ENCODE measurements at places on chromosomes 7 and 10.

- DNase-seq: no peak
Observed at GRCh38 chr7:116697761-116698160, 25.8 kb downstream of the MET start.

DNA sequence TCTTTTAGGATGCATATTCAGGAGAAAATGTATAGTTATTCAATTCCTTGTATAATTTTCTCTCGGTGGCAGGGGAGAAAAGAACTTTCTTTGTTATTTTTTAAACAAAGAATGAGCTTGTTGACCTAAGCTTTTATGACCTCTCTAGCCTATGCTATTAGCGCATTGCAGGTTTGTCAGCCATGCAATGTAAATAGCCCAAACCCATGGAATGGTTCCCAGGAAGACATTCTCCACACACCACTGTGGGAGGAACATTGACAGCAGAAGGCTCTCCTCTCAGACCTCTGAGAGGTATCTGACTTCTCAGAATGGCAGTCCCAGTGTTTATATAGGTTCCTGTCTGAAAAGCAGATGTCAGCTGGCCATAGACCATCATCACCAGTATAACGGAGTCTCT is 19.6 kb upstream of the AGBL3 start:
- DNase-seq: no peak

- DNase-seq: no peak
Observed at GRCh38 chr10:98676895-98677294, 230.2 kb upstream of the HPS1 start.

DNA sequence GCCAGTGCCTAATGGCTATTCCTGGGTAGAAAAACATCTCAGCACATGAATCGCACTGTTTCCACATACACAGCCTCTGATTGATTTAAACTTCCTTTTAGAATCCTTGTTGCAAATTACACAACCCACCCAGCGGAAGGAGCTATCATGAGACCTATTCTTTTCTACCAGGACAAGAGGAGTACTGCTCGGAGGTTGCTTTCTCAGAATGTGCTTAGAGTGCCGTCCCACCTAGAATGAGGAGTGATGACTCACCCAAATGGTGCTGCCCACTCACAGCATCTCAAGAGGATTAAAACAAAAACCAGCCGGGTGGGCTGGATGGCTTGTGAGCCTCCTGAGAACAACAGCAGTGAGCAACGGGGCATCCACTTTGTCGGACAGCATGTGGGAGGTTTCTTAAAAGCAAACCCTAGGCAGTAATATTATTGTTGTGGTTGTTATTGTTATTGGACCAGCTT is 128.9 kb downstream of the DGKI start:
- no peak for DNase-seq

DNA sequence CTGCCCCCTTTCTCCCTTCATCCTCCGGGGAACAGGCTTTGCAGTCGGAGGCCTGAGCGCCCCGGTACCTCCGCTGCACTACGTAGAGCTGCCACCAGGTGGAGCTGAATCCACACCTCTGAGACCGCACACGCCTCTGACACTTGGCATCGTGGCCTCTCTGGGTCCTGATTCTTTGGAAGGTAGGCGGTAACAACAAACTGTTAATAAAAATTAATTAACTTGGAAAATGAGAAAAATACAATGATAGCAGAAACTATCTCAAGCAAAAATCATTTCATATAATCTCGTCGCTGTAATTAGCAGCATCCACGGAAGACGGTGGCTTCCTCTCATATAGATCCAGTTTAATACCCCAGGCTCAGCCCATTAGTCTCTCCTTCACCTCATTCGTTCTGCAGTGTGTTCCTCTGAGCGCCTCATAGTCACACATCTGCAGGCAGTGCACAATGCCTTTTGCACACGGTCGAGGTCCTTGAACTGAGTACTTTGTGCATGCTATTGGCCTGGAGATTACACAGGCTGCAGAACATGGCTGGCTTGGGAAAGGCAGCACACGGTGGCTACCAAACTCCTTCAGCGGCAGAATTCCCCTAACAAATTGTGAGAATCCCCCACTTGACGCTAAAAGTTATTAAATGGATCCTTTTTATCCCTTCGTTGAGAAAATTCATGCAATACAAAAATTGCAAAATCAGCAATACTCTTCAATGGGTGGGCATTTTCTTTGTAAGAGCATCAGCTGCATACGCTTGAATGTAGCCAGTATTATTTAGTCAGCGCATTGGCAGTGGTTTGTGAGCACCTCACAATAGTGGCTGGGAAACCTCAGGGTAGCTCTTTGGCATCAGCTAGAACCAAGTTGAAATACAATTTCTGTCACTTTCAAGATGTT is 18.7 kb downstream of the OR9A2 start:
- DNase-seq: peak; percentile 71

- no peak for DNase-seq
Observed at GRCh38 chr10:77563638-77564270, 73.9 kb downstream of the KCNMA1 start.

DNA sequence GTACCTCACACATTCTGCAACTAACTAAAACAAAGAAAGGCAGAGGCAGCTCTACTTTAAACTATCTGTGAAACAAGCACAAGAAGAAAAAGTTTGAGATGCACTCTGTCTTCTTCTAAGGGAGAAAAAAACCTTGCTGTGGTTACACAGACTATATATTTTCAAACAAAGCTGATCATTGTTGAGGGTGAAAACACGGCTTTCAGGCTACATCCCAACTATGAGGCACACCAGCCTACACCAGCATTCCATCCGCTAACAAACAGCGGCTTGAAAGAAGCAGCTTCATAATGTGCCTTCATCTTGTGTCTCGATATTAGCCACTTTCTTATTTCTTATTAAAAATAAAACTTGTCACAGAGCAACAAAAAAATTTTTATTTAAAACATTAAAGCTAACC is 79.1 kb downstream of the USP6NL start:
- DNase-seq: no peak

DNA sequence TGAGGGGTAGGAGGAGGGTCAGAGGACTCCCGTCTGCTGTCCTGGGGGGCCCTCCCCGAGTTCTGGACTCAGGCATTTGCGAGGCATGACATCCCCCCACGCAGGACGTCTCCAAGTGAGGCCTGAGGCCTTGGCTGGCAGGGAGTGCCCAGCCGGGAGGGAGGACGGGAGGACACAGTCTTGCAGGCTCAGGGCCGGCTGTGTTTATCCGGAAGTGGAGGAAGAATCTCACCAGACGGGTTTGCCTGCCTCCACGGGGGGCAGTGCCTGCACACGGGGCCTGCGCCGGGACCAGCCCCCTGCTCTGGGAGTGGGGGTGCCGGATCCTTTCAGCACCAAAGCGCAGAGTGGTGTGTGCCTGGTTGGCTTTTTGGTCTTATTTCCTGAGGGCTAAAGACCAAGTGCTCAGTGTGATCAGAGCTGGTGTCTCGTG is 10.9 kb downstream of the PWWP2B start:
- DNase-seq: no peak

DNA sequence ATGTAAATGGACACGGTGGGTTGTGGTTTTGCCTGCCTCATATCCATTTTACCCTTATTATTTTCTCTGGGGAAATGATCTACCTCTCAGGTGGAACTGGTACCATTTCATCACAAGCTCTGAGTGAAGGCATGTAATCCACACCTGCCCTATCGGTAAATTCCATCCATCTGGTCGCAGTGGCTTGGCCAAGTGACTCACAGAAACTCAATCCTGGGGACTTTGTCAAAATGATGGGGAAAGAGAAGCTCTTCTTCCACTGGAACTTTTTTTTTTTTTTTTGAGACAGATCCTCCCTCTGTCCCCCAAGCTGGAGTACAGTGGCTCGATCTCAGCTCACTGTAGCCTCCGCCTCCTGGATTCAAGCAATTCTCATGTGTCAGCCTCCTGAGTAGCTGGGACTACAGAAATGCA is 48.2 kb upstream of the ANKRD1 start:
- DNase-seq: no peak

DNA sequence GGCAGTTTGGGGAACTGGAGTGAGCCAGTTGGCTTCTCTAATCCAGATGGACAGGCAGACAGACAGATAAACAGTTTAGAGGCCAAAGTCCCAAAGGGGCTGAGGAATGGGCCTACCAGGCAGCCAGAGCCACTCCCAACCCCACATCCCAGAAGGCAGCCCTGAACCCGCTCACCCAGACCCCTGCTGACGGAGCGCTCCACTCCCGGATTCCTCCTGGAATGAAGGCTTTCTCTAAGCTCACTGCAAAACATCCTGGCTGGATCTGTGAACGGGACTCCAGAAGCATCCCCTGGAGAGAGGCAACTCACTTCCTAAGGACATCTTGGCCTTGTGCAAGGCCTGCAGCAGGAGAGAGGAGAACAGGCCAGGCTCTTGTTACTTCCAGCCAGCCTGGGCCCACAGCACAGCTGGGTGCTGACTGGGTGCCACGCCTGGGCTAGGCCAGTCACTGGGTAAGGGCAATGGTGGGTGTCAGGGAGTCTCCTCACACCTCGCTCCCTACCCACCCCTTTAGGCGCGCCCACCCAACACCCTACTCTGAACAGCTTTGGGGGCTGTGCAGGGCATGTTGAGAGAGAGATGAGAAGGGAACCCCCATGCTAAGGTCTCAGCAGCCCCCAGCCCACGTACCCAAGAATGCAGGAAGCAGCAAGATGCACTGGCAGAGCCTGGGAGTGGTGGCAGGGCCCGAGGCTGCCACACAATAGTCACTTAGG is 168.6 kb upstream of the ZMIZ1 start:
- no peak for DNase-seq

DNA sequence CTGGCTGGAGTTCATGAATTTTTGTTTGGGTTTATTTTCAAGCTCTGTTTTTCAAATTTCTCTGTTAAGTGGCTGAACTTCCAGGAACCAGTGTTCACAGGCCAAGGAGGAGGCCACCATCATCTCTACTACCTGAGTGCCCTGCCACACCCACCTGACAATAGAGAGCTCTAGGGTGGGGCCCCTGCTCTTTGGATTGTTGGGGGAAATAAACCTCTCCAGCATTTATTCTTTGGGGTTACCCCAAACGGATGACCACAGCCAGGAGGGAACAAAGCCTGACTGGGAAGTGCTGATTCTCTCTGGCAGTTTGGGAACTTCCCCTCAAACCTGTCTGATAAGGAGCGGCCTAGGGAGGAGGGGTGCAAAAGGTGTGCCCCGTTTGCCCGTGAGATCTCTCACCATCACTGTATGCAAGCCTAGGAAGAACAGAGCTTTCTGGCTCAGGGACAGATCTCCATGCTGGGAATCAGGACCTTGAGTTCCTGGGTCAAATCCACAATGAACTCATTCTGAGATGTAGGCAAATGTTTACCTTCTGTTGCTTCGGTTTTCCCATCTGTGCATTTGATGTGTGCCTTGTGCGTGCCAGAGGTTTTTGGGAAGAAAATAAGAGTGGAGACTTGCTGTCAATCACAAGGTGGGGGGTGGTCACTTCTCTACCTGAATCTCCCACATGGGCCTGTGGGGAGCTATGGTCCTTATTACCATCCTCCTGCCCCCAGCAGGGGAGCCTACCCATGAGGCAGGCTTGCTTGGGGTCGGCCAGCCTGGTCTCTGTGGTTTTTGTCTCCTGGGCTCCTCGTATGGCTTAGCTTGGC is 27.7 kb upstream of the PDCD4 start:
- no peak for DNase-seq

GRCh38 chr7:128242661-128243060 is 1.6 kb downstream of the LEP start:
- no peak for DNase-seq

GRCh38 chr7:158018098-158018762 is 569.4 kb downstream of the PTPRN2 start:
- DNase-seq: no peak

GRCh38 chr10:60343254-60343653 is 46.4 kb downstream of the ANK3 start:
- DNase-seq: no peak

DNA sequence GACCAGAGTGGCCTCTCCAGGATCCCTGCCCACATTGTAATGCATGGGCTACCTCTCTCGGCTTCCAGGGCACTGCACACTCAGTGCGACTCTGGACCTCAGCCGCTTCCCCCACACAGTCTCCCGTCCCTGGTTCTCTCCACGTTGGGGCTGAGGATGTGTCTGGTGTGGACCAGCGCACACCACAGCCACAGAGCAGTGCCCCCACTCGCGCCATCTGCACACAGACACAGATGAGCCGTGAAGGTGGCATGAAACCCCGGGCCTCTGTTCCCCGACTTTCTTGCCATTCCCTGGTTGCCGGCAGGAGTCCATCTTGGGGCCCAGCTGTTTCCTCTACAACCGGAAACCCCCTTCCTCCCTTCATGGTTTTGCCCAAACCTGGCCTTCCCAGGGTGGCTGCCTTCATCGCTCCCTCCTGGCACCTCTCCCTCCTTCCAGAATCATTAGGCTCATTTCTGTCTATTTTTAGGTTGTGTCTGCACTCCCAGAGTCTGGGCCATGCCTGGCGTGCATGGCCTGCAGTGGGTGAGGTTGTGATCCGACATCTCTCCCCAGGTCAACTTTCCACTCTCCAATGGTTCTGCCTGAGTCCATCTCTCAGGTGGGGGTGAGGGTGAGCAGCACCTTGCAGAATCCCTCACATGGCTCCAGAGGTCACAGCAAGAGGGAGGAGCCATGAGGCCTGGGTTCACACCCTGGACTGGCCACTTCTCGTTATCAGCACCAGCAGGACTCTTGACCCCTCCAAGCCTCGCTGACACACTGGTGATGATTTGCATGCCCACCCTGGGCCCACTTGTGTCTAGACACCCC is 10.1 kb downstream of the RASGEF1A start:
- no peak for DNase-seq

GRCh38 chr7:90599892-90600555 is 3.9 kb downstream of the CDK14 start:
- DNase-seq: no peak

GRCh38 chr10:103696411-103697145 is 158.8 kb downstream of the SH3PXD2A start:
- DNase-seq: peak; percentile 55

- DNase-seq: no peak
Observed at GRCh38 chr7:135466442-135467206, 43.3 kb downstream of the CNOT4 start.

- no peak for DNase-seq
Observed at GRCh38 chr10:6726924-6727323, 146.8 kb upstream of the PRKCQ start.

DNA sequence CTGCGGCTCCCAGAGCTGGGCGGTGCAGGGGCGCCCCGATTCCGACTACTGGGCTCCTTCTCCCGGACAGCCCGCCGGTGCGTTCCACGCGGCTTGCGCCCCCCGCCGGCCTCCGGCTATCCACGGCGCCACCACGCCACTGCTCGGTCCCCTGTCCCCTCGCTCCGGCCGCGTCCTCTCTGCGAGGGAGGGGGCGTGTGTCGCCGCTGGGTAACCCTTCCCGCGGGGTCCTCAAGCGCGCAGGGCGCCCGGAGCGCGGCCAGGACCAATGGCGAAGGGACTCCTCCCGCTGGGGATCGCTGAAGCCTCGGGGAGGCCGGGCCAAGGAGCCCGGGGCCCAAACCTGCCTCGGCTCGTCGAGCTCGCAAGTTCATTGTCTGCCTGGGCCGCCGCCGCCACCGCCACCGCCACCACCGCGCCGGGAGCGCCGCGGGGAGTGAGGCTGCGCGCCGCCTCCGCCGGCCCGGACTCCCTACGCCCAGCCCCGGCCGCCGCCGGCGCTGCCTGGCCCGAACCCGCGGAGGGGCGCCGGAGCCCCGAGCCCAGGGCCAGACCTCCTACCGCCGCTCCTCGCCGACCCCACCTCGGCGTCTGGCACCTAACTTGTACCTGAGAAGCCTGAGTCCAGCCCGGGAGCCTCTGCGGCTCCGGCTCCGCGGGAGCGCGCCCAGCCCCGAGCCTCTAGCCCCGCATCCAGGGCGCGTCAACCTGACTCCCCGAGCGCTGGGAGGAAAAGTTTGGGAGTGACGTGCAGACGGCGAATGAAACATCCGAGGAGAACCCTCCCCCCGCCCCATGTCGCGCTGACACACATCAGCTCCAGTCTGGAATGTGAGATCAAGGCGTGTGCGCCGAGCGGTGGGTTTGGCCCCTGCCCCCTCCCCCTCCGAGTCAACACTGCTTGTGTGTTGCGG is at the start of gene CHST15:
Gene CHST15, minus strand, starts transcription at position 739 of the 914 bp plus-strand sequence. CDS start 47,386 bp downstream, outside the sequence.
- peak; percentile 19 for DNase-seq
